ENCODE measurements at places on chromosomes 2 and 18.
A peak's percentile ranks its signal among the peaks of the same experiment; 100 is the strongest.

DNA sequence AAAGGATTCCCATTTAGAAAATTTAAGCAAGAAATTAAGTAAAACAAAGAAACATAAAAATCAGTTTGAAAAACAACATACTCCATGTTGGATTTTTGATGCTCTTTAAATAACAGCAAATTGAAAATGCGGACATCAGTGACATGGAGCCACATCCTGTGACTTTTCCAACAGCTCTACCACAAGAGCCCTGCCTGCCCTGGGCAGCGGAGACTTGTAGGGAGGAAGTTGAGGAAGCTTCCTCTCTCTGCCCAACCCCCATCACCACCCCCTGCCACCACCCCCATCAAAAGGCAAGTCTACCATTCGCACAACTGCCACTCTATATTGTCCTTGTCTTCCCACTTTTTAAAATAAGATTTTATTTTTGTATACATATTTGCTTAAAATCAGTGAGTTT, 32.8 kb upstream of the DAPL1 start:
- DNase-seq = no peak

DNA sequence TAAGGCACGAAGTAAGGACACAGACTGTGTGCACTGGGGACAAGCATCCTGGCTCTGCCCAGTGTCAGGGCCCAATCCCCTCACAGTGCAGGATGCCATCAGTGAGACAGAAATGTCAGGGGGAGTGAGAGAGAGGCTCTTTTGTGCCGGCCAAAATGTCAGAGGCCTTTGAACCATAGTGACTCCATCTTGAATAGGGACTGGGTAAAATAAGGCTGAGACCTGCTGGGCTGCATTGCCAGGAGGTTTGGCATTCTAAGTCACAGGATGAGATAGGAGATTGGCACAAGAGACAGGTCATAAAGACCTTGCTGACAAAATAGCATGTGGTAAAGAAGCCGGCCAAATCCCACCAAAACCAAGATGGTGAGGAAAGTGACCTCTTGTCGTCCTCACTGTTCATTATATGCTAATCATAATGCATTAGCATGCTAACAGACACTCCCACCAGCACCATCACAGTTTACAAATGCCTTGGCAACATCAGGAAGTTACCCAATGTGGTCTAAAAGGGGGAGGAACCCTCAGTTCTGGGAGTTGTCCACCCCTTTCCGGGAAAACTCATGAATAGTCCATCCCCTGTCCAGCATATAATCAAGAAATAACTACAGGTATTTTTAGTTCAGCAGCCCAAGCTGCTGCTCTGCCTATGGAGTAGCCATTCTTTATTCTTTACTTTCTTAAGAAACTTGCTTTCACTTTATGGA, 337.4 kb downstream of the LPIN1 start:
- DNase-seq = no peak

- no peak for DNase-seq
Observed at GRCh38 chr18:5534845-5535244, 9.0 kb downstream of the EPB41L3 start.

GRCh38 chr2:126946318-126947102, 47.8 kb downstream of the TEX51 start:
- DNase-seq = no peak

DNA sequence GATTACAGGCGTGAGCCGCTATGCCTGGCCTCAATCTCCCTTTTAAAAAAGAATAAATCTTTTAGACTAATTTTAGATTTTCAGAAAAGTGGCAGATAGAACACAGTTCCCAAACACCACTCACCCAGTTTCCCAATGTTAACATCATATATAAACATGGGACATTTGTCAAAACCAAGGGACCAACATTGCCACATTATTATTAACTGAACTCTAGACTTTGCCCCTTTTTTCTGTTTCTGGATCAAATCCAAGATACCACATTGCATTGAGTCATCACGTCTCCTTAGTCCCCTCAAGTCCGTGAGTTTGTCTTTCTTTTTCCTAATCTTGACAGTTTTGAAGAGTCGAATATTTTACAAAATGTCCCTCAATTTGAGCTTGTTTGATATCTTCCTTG, 2.4 kb downstream of the C2orf42 start:
- no peak for DNase-seq

GRCh38 chr2:159411460-159411859, 125.0 kb upstream of the WDSUB1 start:
- no peak for DNase-seq

- no peak for DNase-seq
Observed at GRCh38 chr18:22711192-22711685, 221.9 kb upstream of the RBBP8 start.

DNA sequence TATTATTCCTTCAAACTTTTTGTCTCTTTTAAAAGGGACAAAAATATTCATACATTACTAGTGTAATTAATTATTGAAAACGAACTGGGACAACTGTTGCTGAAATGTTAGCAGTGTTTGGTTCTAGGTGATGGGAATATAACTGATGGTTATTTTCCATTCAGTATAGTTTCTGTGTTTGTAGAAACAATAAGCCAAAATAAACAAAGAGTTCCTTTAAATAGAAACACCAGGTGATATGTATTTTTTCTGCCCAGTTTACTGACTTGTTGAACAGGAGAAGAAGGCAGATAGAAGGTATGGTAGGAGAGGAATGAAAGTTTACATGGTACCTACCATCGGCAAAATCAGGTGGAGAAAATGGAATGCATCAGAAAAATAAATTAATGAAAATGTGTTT, 74.2 kb downstream of the LYPD6B start:
- no peak for DNase-seq

GRCh38 chr2:100588071-100588786, 25.4 kb downstream of the PDCL3 start:
- no peak for DNase-seq

- no peak for DNase-seq
Observed at GRCh38 chr2:205646680-205647079, 35.6 kb upstream of the NRP2 start.

- no peak for DNase-seq
Observed at GRCh38 chr2:85681372-85681763, 12.8 kb upstream of the GNLY start.

DNA sequence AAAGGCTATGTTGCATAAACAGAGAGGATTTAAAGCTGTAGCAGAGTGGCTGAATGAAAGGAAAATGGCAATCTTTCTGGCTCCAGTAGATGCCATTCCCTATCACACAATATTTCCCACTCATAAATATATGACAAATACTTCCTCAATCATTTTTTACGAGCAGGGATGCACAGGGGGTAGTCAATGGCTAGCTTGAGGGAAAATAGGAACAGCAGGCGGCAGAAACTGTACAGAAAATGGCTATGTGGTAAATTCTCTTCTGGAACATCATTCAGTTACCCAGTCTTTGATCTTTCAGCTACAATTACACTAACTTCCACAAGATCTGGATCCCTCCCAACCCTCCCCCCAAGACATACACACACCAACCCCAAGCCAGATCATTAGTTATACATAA, 127.2 kb downstream of the OLA1 start:
- DNase-seq = no peak

DNA sequence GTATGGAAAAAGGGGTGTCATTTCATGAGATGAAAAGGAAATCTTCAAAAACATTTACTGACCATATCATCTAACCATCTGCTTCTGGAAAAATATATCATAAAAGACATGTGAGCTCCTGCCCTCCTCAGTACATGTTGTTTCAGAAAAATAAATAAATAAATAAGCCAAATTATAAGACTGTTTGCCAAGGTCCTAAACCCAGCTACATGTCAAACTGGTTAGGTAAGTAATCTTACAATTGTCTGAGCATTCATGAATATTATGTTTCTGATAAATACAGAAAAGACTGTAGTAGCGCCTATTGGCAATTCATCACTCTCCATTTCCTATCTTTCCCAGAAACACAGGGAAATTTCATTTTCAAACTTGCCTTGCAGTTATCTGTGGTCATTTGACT, 138.9 kb upstream of the SETBP1 start:
- no peak for DNase-seq

DNA sequence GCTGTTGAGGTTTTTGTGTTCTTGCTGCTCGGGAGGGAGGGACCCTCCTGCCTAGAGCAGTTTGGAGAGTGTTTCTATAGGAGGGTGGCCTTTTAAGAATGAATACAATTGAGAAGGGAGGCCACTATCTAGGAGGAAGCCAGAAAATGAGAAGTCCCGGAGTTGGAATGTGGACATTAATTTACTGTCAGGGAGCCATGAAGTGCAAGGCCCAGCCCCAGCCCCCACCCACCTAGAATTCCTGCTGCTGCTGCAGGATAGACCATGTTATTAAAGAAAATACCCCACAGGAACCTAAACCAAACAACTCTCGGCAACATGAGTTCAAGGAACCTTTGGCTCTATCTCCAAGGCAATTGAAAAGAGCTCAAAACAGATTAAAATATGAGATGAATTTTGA, 46.0 kb downstream of the ZBTB7C start:
- DNase-seq = no peak

- DNase-seq = no peak
Observed at GRCh38 chr18:24112874-24113615, 25.8 kb upstream of the CABYR start.

DNA sequence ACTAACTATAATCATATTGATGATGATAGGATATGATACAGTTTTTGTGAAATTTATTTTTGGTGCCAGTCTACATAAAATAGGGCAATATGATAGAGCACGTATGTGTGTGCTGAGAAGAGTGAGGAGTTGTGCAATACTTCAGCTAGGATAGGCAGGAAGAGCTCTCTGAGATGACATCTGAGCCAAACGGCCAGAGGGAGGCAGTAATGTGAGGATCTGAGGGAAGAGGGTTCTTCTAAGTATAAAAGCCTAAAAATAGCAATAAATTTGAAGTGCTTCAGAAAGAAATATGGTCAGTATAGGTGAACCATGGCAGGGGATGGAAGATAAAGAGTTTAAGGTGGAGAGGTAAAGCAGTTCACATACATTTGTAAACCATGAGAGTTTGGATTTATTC, 102.5 kb downstream of the OLA1 start:
- DNase-seq = no peak

DNA sequence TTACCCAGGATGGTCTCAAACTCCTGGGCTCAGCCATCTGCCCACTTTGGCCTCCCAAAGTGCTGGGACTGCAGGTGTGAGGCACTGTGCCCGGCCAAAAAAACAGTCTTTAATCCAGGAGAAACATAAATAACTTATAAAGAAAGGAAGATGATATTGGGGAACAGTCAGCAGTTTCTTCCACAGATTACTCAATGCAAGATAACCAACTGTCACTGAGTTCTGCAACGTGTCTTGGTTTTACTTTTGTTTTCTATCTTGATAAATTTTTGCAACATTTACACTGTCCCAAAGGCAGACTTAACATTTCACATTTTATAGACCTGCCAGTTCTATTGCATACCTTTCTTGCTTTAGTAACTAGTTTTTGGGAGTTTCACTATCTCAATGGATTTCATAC, 71.1 kb downstream of the ANKRD44 start:
- no peak for DNase-seq

GRCh38 chr2:99899882-99900281, 242.5 kb downstream of the AFF3 start:
- no peak for DNase-seq

GRCh38 chr2:68387408-68388350, 22.6 kb downstream of the PLEK start:
- DNase-seq = no peak

DNA sequence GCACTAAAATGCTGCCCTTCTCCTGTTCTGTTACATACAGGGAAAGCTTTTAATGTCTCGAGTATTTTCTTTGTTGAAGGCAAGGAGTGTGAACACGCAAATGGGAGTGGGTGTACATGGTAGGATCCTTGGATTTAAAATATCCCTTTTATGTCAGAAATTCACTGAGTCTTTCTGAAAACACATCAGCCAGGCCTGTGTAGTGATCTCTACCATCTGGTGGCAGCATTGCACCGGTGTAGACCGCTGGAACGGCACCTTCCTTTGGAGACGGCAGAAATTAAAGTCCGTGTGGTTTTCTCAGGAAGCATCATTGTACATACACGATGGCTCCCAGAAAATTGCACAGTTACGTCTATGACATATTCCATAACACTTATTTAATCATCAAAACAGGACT, 515.8 kb downstream of the GALR1 start:
- no peak for DNase-seq

- no peak for DNase-seq
Observed at GRCh38 chr2:27076323-27076722, 2.1 kb upstream of the EMILIN1 start.

- DNase-seq = peak; percentile 9
Observed at GRCh38 chr2:143553261-143553660, 424.0 kb downstream of the ARHGAP15 start.

DNA sequence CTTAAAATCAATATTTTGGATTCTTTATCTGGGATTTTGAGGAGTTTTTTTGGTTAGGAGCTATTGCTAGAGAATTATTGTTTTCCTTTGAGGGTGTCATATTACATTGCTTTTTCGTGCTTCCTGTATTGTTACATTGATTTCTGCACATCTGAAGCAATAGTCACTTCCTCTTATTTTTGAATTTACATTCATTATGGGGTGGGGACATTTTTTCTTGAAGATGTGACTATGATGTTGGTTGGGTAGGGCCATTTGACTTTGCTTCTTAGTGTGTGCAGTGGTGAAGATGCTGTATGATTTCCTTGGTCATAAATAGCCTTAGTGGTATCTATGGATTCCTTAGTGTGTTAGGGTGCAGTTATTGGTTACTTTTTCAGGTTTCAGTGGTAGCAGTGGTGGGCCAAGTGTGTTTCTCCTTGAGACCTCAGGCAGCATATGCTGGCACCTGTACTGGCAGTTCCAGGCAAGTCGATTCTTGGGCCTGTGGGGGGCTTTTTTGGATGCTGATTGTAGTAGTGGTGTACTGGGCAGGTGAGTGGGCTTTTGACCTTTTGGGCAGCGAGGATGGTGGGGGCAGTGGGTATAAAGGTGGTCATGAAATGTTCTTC, 61.8 kb downstream of the ARHGAP25 start:
- DNase-seq = no peak

DNA sequence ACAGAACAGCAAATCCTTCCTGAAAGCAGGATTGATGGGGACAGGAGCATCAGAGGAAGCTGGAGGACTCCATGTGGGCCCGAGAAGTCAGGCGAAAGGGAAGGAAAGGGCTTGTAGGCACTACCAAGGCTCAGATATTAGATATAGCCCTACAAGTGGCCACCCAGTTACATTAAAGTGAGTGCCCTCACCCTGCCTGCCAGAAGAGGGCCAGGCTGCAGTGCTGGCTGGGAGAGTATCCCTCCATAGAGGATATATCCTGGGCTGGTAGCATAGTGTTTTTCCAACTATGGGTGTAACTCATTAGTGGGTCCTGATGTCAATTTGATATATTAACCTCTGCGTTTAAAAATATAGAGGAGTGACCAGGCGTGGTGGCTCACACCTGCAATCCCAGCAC, 285.2 kb downstream of the MYCN start:
- DNase-seq = no peak

GRCh38 chr18:9619545-9619944, 5.2 kb upstream of the PPP4R1 start:
- DNase-seq = no peak

Data from stimulated activated CD8-positive, alpha-beta memory T cell treated with anti-CD3 and anti-CD28 coated beads, Interleukin-15, amount 100 ng/mL, for 48 hours (primary cell).